ENCODE measurements at places on chromosomes 4 and X.

GRCh38 chr4:69835766-69836165 is 24.2 kb downstream of the SULT1E1 start:
- DNase-seq, result no peak

DNA sequence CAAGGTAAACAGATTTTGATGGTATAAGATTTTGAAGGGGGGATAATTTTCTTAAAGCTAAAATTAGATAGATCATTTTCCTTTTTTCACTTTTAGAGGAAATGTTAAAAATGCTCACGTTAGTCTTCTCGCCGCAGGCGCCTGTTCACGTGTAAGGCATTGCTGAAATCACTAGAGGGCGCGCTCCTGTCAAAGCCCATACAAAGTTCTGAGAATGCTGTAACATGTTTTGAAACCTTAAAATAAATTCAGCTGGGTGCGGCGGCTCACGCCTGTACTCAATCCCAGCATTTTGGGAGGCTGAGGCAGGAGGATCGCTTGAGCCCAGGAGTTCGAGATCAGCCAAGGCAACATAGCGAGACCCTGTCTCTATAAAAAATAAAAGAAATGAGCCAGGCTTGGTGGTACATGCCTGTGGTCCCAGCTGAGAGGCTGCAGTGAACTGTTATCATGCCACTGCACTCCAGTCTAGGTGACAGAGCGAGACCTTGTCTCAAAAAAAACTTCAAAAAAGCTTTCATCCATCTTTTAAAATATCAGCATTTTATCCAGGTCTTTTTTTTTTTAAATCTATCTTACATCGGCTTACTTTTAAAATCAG is 138.0 kb downstream of the RBMX2 start:
- DNase-seq, result peak; percentile 45

DNA sequence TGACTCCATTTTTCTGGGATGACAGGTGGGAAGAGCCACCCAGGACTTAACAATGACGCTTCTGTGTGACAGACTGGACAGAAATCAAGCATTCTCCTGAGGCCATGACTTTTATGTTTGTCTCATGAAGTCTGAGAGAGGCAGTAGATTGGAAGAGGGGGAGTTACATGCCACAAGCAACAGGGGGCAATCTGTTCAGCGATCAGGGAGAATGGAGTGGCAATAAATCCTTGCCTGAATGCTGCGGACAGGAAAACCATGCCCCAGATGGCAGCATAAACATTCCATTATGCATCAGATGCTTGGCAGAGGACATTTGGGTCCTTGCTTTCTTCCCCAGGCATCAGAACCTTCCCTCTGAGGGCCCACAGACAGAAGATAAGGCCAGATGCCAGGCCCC is 312.4 kb upstream of the DIPK2B start:
- no peak for DNase-seq

GRCh38 chr4:86497980-86498862 is 95.9 kb upstream of the PTPN13 start:
- DNase-seq, result peak; percentile 25

DNA sequence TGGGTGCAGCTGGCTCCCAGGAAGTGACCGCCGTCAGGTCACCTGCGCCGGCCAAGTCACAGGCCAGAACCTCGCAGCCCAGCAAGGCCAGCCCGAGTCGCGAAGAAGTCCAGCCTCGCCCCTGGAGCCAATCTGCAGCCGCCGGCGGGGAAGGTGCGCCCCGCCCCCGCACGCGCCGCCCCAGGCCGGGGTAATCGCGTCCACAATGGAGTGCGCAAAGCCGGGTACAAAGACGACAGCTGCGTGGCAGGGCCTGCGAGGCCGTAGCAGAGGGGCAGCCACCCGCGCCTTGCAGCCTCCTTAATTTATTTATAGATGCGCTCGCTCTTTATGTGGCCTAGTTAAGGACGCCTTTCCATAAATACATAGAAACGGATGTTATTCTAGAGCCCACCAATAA is 139.4 kb upstream of the CPEB2 start:
- DNase-seq, result no peak

DNA sequence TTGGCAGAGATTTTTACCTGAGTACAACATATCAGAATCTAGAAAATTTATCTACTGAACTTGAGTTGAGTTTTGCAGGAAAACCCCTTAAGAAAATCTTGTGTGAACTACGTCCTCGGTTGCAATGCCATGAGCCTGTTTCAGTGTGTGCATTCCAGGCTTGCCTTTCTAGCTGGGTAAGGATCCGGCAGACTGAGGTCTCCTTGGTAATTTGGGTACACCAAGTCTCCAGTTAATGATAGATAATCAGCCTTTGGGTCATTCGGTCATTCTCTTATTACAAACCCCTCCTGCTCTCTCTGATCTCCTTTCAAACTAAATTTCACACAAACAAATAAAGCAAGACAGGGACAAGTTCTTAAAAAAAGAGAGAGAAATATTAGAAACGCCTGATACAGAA is 5.9 kb upstream of the HAND2 start:
- DNase-seq, result no peak

DNA sequence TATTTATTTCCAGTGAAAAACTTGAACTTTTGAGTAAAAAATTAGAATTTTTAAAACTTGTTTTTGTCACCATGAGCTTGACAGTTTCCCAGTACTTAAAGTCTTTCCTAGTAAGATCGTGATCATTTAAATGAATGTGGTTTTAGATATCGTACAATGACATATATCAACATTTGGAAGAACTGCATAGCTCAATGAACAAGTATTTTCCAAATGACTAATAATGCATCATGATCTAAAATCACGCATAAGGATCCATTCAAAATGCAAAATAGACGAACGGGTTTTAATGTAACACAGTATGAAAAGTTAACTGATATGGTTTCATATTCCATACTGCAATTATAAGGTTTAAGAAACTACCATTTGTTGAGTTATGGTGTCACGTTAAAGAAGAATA is 4.1 kb upstream of the NDNF start:
- no peak for DNase-seq

- DNase-seq, result no peak
These were observed 532.2 kb downstream of the MID1IP1 start for GRCh38 chrX:39333451-39333850.

DNA sequence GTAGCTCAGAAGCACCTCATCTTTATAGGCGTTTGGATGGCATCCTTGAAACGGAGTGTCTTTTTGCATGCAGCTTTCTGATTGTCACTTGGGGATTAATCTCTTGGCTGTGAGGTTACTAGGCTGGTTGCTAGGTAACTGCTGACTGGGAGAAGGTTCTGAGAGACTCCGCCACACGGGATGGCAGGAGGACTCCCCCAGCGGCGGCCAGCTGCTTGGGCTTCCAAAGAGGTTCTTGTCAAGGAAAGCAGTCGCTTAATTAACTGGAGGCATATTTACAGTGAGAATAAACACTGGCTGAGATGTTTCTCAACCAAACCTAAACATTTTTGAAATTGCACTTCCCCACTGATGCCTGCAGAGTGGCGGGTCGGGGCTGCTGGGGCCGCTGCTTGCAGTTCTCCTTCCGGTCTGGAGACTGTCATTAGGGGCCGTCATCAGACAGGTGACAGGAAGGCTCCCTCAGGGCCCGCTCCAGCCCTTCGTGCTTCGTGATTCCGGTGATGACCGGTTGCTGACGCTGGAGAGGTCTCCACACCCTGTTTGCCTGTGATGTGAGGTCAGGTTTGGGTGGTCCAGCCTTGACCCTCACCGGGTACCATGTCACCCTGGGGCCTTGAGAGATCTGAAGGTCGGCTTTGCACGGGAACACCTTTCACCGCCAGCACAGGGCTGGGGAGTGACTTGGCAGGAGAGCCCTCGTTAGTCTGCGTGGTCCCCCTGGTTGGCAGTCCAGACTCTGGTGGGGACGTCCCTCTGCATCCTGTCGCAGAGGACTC is 9.1 kb downstream of the NSG1 start:
- no peak for DNase-seq

DNA sequence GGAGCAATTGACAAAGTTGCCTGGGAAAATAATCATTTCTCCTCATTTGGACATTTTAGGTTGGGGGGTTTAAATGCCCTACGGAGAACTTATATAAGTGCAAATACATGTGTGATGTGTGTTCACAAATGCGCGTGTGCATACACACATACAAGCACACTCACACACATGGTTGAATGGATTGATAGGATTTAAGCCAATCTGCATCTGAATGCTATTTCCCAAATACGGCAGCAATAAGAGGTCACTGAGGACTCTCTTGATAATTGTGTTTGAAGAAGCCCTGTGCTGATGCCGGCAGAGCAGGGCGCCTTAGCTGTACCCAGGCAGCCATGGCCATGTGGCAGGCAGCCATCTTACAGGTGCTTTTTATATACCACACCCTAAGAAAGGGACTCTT is 165.3 kb upstream of the LEF1 start:
- no peak for DNase-seq

GRCh38 chr4:126784966-126785580 is 847.7 kb upstream of the INTU start:
- DNase-seq, result no peak

DNA sequence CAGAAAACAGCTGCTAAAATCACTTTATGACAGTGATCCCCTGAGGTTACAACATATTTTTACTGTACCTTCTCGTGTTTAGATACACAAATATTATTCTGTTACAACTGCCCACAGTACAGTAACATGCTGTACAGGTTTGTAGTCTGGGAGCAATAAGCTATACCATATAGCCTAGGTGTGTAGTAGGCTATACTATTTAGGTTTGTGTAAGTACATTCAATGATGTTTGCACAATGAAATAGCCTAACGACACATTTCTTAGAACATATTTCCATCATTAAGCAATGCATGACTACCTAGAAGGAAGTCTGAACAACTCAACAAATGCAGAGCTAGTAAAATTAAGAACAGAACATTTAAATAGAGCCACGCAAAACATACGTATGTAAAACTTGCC is 112.7 kb downstream of the ZAR1 start:
- DNase-seq, result no peak
